Ovary (tissue), 10 donors: ENCODE measurements at places on chromosomes 12 and 14. TPM values are rescaled to one million over a fixed set of nuclear protein-coding genes. Genes with fewer than 3 reads are reported as not detected.

Gene ALX1
- total RNA-seq: 0.27 TPM

Gene TOMM20L
- total RNA-seq: not detected

Gene LRR1
- 6.2 TPM for total RNA-seq

Gene LTBP2
- total RNA-seq: 60.0 TPM

Gene ZNF891
- 4.6 TPM for total RNA-seq

Gene MAX
- 139 TPM for total RNA-seq

Gene ACOT4
- total RNA-seq: 1.7 TPM

Gene IL22
- not detected for total RNA-seq
